ENCODE measurements at places on chromosomes 1 and 21. TPM values are rescaled to one million over a fixed set of nuclear protein-coding genes. Genes with fewer than 3 reads are reported as not detected.

PCAT6 gene
- total RNA-seq: not detected

ADAMTS4 gene
- 5.3 TPM for total RNA-seq

C1orf185 gene
- not detected for total RNA-seq

DCST2 gene
- 1.4 TPM for total RNA-seq

RPE65 gene
- total RNA-seq: not detected

OR2T33 gene
- not detected for total RNA-seq

CCDC185 gene
- total RNA-seq: not detected

Data from CD4-positive, CD25-positive, alpha-beta regulatory T cell (primary cell).